Stimulated activated CD4-positive, alpha-beta T cell treated with anti-CD3 and anti-CD28 coated beads, Interleukin-12 subunit alpha, Interleukin-12 subunit beta, amount 100 ng/mL, for 48 hours (primary cell): ENCODE measurements at places on chromosomes 1 and 21.
A peak's percentile ranks its signal among the peaks of the same experiment; 100 is the strongest.

- DNase-seq: no peak
Measured at GRCh38 chr1:62260688-62261087, 58.5 kb downstream of the KANK4 start.

DNA sequence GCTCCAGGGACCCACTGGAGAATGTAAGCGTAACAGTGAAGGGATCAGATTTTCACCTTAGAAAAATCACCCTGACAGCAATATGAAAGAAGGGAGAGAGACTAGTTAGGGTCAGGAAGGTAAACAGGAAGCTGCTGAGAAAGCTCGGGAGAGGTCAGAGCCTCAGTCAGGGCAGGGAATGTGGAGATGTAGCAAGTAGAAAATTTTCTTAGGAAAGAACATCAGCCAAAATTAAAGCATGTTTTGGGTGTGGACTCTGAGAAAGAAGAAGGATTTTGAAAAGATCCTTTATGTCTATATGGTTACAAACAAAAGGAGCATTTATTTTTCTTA lies 16.7 kb upstream of the ERICH3 start:
- DNase-seq: no peak

- DNase-seq: no peak
Measured at GRCh38 chr1:92990828-92991227, 29.6 kb upstream of the DIPK1A start.

GRCh38 chr1:113904293-113904673 lies 316 bp downstream of the AP4B1 start:
- DNase-seq: no peak

DNA sequence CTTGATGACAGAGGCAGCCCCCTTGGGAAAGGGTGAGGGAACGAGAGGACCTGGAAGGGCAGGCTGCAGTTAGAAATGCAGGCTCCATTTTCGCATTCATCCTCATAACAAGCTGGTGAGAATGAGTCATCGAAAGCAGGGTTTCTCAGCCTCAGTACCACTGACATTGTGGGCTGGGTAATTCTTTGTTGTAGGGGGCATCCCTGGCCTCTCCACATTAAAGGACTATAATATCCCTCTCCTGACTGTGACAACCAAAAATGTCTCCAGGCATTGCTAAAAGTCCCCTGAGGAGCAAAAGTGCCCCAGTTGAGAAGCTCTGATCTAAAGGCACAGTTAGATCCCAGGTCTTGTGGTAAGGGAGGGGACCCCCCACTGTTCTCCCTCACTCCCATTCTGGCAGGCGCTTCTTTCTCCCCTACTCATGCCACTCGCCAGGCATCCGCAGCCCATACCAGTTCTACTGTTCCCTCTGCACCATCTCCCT lies 20.4 kb downstream of the KCNN3 start:
- DNase-seq: no peak

DNA sequence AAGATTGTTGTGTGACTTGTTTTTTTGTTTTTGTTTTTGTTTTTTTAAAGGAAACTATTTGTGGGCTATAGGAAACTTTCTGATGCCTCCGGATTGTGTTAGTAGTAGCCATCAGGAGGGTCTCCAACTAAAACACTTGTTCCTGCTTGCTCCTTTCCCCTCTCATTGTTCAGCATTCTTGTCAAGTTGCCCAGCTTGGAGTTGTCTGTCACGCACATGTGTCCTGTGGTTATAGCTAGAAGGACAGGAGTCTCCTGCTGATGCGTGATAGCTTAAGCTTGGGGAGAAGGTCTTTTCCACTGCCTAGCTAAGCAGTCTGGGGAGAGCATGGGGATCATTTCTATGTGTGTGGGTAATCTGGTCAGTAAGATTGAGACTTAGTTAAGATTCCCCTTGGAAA lies 3.2 kb upstream of the LYPLA2 start:
- no peak for DNase-seq

DNA sequence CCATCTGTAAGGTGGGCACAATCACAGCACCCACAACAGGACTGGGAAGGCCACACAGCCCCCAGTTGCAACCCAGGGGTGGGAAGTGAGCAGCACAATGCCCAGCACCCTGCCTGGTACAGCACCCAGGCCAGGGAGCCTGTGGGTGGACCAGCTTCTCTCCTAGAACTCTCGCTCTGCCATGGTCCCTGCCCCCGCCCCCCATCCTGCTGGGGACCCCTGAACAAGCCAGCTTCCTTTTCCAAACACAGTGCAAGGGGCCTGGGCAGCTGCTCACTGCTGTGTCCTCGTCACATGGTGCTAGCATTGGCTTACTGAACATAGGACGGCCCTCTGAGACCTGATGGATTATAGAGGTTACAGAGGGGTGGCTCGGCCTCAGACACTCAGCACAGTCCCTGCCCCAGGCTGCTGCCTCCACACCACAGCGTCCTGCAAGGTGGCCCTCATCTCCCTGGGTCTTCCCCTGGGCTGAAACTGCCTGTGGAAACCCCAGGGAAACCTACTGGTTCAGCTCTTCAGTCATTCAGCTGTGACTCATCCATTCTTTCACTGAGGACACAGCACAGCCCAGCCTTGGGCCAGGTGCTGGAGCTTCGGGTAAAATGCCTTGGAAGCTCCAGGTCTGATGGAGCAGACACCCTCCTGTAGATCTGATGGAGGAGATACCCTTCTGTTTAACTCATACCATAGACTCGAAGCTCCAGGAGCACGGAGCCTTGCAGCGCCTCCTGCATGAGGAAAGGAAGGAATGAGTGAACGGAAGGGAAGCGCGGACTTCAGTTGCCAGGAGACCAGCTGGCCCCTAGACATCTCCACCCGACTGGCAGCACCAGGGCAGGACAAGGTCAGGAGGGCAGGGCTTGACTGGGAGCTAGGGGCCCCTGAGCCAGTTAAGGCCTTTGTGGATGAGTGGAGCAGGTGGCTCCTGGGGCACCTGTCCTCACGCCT lies 8.1 kb upstream of the PRDM16 start:
- no peak for DNase-seq

- DNase-seq: no peak
Measured at GRCh38 chr1:230891413-230891812, 23.1 kb upstream of the C1orf198 start.

DNA sequence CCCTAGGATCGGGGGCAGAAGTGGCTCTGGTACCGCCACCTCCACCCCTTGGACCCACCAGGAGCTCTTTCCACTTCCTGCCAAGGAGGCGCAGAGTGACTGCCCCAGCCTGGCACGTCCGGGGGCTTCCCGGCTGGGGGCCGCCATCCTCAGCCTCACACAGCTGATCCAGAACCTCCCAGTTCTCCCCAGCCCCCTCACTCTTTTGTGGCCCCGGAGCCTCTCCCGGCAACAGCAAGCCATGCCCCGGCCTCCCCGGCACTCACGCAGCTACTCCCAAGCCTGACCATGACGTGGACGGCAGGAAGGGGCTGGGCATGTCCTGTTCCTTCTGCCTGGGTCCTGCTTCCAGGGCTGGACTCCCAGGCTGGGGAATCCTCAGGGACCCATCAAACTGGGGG lies 17.1 kb downstream of the TP73 start:
- no peak for DNase-seq

DNA sequence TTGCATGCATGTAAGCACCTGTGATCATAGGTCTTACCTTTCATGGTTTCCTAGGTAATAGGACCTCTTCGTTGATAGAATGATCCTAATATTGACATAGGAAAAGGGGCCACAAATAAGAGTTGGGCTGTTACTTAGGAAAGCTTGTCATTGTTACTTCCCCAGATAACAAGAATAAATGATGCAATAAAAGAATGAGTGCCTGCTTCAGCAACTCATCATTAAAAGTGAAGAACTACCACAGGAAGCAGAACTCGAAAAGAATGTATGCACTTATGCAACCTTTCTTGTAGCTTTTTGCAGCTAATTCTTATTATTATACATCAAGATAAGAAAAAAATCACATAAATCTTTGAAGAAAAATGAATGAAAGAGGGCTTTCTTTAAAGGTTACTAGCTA lies 548.6 kb downstream of the LTN1 start:
- no peak for DNase-seq

DNA sequence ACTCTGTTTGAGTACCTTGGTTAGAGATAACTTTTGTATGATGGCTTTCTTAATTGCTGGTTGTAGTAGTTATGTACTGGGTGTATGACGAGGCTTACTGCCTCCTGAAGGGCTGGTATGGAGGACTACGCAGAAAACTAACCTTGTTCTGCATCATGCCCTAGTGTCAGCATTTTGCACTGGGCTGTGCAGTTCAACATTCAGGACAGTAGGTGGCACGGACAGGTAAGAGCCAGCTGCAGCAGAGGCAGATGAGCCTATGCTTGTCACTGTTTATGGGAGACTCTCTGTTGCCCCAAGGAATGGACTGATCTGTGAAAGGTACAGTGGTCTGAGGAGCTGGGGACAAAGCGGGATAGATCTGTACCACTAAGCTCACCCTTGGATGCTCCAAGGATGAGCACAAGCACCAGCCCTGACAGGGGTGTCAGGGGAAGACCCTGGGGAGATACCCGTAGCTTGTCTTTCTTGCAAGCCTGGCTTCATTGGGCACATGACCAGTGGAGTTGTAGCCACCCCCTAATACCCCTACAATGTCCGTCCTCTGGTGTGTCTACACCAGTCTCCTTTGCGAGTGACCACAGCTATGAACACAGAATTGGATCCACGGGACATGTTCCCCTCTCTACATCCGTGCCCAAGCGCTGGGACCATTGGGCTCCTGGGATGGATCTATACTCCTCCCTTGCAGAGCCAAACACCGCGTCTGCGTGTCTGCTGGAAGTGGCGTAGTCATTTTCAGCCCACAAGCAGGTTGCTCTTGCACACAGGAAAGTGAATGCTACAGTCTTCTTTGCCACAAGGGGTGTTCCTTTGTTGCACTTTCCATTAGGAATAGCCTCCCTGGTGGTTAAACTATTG lies 51.1 kb upstream of the CFHR3 start:
- peak; percentile 12 for DNase-seq

- no peak for DNase-seq
Measured at GRCh38 chr1:243924588-243925349, 74.7 kb upstream of the AKT3 start.

GRCh38 chr1:174990382-174990999 lies 9.3 kb upstream of the CACYBP start:
- DNase-seq: no peak
